ENCODE measurements at places on chromosomes 2 and 18.

DNA sequence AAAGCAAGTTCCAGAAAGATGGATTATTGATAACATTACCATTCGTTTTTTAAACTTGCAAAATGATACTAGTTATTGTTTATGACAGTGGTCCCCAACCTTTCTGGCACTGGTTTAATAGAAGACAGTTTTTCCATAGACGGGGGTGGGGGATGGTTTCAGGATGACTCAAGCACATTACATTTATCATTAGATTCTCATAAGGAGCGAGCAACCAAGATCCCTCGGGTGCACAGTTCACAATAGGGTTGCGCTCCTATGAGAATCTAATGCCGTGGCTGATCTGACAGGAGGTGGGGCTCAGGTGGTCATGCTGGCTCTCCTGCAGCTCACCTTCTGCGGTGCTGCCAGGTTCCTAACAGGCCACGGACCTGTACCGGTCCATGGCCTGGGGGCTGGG is 86.2 kb downstream of the BCL2 start:
- peak; percentile 42 for DNase-seq

DNA sequence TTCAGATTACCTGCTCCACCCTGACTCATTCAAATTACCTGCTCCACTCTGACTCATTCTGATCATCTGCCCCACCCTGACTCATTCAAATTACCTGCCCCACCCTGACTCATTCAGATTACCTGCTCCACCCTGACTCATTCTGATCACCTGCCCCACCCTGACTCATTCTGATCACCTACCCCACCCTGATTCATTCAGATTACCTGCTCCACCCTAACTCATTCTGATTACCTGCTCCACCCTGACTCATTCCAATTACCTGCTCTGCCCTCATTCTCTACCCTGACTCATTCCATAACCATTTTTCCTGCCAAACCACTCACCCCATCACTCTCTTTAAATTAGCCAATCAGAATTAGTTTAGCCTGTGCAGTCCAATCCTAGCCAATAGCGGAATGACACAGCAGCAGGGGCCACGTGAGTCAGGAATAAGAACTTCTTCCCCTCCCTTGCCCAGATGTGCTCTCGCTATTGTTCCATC is 26.2 kb downstream of the CFAP53 start:
- no peak for DNase-seq

GRCh38 chr2:10846110-10846861 is 33.7 kb upstream of the PDIA6 start:
- no peak for DNase-seq

DNA sequence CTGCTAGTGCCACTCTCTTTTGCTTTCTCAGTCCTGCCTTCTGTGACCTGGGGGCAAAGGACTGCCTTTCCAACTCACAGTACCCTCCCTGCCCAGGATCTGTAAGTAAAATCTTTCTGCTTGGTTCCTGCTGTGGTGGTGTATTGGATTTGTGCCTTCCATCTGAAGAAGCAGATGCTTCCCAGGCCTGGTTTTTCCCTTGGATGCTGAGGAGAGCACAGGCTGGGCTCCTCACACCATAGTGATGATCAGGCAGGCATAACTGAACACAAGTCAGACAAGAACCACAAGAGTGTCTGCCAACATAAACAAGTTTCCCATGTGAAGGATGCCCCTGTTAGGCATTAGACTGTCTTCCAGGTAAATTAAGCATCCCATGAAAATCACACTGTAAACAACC is 121.3 kb upstream of the NRXN1 start:
- no peak for DNase-seq

DNA sequence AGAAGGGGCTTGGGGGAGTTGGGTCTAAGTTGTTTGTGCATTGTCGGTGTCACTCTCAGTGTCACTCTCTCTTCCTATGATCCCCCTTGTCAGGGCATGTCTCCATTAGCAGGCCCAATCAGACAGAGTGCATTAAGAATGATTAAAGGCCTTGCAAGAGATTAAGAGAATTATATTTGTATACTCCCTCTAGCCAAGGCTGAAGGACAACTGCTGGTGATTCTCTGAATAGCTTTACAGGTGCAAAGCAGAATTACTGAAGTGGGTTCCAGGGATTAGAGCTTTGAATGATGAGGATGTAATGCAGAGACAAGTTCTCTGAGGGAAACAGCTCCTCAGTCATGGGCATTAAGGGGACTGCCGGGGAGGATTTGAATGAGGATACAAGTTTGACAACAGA is 104.8 kb upstream of the LGALSL start:
- DNase-seq = no peak

DNA sequence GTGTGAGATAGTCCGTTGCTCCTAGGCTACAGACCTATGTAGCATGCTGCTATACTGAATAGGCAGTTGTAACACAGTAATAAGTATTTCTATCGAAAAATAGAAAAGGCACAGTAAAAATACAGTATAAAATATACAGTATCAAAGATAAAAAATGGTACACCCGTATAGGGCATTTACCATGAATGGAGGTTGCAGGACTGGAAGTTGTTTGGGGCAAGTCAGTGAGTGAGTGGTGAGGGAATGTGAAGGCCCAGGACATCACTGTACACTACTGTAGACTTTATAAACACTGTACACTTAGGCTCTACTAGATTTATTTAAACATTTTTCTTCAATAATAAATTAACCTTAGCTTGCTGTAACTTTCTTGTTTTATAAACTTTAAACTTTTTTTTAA is 3.5 kb downstream of the MAP3K20 start:
- no peak for DNase-seq
